ENCODE measurements at places on chromosomes 11 and 22.
A peak's percentile ranks its signal among the peaks of the same experiment; 100 is the strongest.

DNA sequence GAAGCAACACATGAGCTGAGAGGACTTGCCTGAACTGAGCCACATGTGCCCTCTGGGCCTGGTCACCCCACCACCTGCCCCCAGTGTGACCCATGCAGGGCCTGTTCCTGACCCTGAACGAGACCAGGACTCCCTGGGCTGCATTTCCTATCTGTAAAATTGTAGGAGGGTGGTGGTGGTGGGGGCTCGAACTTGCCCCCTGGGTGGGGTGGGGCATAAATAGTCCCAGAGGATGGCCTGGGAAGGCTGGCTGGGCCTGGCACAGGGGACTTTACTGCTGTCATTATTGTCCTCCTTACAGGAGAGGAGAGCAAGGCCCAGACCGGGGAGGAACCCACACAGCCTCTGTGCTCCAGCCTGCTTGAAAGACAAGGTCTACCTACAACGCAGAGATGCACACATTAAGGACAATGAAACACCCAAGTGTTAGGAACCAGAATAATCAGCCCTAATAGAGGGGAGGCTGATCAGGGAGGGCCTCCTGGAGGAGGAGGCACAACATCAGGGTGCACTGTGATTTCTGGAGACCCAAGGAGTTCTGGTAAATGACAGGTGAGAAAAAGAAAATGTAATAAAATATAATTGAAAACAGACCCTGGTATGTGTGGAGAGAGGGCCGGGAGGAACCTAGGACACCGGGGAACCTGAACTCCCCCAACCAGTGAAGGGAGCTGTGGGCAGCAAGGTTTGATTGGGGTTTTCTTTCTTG lies 2.8 kb upstream of the AIFM3 start:
- DNase-seq, result no peak

- DNase-seq, result no peak
These were observed 437 bp downstream of the SLC43A3 start for GRCh38 chr11:57426439-57426928.

DNA sequence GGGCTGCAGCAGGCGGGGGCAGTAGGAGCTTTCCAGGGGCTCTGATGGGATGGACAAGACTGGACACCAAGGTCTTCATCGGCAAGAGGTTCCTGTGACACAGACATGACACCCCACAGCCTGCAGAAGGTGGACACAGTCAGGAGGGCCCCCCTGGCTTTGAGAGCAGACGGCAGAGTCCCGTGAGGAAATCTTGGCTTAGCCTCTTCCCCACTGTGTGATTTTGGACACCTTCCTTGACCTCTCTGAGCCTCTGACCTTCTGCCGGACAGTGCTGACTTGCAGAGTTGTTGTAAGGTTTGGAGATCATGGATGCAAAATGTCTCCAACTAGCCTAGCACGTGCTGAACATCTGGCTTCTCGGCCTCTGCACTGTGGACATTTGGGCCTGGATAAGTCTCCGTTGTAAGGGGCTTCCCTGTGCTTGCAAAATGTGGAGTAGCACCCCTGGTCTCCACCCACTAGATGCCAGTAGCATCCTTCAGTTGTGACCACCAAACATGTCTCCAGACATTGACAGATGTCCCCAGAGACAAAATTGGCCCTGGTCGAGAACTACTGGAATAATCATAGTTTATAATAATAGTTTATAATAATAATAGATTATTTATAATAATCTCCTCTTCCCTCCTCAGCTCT lies 54.6 kb downstream of the MCM5 start:
- DNase-seq, result no peak

- no peak for DNase-seq
These were observed 155.1 kb downstream of the LDLRAD3 start for GRCh38 chr11:36098853-36099375.

GRCh38 chr11:87659807-87660206 lies 515.4 kb downstream of the RAB38 start:
- no peak for DNase-seq

DNA sequence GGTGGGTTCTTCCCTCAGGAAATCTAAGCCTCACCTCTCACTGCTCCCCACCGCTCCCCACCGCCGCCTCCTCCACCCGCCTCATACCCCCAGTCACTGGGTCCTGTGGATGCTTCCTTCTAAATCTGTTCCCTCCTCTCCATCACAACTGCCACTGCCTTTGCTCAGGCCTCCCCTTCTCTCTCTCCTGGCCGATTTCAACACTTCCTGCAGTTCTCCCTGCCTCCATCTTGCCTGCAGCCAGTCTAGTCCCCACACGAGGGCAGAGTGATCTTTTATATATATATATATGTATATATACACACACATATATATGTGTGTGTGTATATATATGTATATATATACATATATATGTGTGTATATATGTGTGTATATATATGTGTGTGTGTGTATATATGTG lies 27.8 kb downstream of the CREB3L1 start:
- no peak for DNase-seq

DNA sequence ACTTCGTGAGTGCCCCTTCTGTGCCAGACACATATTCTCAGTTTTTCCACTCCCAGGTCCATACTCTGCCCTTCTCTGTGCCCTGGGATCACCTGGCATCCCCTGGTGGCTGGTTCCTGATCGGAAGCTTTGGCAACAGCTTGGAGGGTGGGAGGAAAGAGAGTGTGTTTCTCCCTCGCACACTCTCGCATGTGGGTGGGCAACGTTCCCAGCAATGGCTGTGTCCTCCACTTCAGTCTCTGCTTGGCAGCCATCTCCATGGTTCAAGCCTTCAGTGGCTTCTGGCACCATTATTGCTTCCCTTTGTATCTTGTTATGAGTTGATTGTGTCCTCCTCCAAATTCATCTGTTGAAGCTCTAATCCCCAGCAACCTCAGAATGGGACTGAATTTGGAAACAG lies 342.7 kb upstream of the SYN3 start:
- DNase-seq, result no peak

GRCh38 chr11:65651589-65652510 lies 10.9 kb downstream of the RELA start:
- peak; percentile 83 for DNase-seq

- DNase-seq, result no peak
These were observed 89.8 kb downstream of the APIP start for GRCh38 chr11:34826384-34826726.

DNA sequence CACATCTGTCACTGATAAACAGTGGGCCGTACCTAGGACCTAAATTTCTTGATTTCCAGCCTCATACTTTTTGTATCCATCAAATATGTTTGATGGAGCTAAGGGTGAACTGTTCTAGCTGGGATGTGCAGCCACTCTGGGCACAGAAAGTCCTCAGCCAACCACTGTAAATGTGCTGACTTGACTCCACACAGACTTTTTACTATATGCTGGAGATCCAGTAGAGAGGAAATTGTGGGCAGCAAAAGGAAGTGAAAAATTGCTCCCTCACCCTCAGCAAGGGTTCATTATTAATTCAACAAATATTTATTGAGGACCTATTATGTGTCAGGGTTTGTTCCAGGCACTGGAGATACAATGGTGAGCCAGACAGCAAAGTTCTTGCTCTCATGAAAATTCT lies 54.2 kb upstream of the AMPD3 start:
- no peak for DNase-seq

DNA sequence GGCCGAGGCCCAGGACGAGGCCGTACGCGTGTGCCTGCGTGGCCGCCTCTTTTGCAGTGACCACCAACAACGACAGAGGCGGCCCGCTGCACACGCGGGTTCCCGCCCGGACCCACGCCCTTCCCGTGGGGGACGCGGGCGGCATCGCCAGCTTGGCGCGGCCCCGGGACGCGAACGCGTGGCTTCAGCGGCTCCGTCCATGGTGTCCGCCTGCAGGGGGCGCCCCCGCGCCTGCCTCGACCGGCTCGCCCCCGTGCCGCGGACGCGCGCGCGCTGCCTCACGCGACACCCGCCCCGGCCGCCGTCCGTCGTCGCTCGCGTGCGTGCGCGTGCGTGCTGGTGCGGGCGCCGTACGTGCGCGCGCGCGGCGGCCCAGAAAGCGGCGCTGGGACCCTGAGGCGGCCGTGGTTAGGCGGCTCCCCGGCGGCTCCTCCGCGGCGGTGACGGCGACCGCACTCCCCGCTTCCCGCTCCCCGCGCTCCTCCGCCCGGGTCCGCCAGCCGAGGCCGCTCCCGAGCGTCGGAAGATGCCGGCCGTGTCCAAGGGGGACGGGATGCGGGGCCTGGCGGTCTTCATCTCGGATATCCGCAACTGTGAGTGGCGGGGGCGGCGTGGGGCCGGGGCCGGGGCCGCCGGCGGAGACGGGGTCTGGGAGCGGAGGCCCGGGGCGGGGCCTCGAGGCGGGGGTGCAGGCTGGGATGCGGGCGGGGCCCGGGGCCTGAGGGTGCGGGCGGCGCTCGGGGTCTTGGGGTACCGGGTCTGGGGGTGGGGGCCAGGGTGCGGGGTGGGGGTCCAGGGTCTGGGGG lies at the start of gene AP2A2:
TSS of gene AP2A2 (plus strand) at position 375 of the 806 bp plus-strand sequence. CDS start at position 527, 152 bp downstream.
- peak; percentile 30 for DNase-seq

GRCh38 chr11:129974237-129974636 lies 28.4 kb downstream of the PRDM10 start:
- DNase-seq, result no peak

DNA sequence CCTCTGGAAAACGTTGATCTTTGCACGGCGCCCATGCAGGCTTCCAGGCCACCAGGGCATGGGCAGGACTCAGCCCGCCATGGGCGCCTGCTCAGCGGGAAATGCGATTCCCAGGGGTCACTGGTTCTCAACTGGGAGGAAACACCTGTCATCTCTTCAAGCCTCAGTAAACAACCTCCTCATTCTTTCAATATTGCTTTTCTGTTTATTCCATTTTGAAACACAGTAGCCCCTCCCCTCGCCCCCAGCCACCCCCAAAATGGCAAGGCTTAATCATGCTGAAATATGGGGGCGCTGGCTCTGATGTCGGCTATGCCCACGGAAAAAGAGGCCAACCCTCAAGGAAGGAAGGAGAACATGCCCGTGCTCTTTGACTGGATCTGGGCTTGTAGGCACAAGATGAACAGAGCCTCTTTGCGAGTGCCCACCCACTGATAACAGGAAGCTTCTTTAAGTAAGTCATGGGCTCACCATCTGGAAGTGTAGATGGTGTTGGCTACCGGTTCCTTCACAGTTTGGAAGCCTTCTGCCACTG lies 594 bp upstream of the POU2AF1 start:
- no peak for DNase-seq

DNA sequence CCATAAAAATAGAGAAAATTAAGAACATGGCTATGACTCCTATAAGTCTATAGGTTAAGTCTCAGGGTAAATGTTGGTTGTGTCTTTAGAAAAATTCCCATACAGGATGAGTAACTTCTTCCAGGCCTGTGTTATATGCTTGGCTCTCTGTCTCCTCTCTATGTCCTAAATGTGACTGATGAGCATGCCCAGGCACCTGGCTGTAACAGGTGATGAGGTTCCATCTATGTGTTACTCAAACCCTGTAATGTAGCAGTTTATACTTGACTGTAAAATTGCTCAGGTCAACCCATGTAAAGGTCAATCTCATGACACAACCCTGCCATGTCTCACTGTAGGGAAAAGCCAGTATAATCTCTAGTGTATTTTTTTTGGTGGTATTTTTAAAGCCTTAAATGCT lies 69.5 kb downstream of the PARVA start:
- no peak for DNase-seq

GRCh38 chr11:105324156-105324555 lies 184.6 kb upstream of the CARD18 start:
- DNase-seq, result no peak

DNA sequence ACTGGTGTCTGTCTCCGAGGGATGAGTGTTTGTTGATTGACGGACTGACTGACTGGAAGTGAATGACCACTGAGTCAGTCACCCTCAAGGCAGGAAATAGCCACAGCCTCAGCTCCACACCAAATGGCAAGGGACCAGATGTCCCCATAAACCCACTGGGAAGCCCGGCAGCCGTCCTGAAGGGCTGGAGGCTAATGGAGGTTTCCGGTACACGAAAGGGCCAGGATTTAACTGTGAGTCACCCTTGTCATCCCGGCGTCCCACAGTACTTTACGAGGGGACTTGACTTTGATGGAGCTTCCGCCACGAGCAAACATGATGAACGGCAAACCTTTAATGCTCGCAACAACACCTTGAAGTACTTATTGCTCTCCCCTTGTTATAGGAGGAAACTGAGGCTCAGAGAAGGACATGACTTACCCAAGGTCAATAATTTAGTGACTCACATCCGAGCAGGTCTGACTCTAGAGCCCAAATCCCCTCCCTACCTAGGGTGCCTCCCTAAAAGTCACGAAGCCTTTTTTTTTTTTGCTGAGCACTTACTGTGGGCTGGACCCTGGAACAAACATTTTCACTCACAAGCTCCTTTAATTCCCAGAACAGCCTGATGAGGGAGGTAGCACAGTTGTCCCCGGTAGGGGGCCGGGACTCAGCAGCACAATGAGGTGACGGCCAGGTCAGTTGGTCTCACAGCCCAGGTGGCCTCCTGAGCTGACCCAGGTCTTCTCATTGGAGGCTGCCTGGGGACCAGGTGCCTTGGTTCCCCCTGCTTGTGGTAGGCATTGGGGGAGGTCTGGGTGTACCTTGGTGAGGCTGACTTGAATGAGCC lies 25.2 kb upstream of the GCAT start:
- no peak for DNase-seq

GRCh38 chr11:61054513-61054912 lies 47.8 kb upstream of the CD5 start:
- DNase-seq, result no peak

DNA sequence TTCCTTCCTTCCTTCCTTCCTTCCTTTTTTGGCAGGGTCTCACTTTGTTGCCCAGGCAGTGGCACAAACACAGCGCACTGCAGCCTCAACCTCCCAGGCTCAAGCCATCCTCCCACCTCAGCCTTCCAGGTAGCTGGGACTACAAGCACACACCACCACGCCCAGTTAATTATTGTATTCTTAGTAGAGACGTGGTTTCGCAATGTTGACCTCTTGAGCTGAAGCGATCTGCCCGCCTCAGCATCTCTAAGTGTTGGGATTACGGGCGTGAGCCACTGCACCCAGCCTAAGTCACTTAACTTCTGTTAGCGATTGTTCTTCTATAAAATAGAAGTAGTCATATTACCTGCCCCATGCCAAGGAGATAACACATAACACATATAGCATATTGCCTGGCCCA lies 2.8 kb upstream of the SYTL2 start:
- no peak for DNase-seq

DNA sequence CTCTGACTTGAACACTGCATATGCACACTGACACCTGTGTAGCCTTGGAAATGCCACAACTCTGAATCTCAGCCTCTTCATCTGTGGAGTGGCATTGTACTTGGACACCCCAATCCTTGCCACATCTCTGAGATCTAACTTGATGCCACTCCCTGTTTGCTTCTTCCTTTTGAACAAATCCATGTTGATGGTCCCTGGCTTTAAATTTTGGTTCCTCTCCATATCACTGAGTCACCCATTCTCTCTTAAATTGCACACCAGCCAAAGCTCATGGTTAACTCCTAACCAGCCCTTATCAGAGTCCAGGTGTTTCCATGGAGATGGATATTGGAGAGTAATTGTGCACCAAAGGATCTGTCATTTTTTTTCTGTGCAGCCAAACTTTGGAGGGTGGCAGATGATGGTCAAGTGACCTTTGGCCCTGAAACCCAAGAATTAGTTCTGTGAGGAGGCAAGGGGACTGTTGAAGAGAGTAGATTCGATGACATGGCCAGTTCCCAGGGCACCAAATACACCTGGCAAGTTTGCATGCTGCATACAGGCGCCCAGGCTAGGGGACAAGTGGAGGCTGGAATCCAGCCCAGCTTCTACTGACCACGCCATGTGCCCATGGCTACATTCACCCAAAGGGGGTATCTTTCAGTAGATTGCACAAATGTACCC lies 25.1 kb upstream of the PAMR1 start:
- no peak for DNase-seq

Data from LNCaP clone FGC (cell line).